Stimulated activated CD4-positive, alpha-beta T cell treated with anti-CD3 and anti-CD28 coated beads, Interleukin-1b, Interleukin-23, amount 100 ng/mL, for 4 hours (primary cell): ENCODE measurements at places on chromosomes 6 and 20.

DNA sequence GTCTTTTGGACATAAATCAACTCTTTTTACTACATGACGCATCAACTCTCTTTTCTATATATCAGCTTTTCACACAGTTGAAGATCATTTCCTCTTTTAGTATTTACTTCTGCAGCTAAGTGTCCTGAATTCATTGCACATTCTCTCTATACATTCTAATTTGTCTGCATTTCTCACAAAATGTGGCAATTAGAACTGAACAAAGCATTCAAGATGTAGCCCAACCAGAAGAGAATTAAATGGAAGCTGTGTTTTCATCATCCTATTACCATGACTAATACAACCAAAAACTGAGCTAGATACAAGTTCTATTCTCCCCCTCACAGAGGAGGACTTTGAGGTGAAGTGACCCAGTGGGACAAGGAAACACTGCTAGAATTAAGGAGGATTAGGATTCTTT, 86.9 kb downstream of the PLCG1 start:
- DNase-seq, result no peak

DNA sequence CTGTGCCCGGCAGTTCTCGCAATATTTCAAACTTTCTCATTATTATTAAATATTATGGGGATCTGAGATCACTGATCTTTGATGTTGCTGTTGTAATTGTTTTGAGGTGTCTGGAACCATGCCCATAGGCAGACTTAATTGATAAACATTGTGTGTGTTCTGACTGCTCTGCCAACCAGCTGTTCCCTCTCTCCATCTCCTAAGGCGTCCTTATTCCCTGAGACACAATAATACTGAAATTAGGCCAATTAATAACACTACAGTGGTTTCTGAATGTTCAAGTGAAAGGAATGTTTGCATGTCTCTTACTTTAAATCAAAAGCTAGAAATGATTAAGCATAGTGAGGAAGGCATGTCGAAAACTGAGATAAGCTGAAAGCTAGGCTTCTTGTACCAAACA, 7.6 kb downstream of the MAPK14 start:
- no peak for DNase-seq

DNA sequence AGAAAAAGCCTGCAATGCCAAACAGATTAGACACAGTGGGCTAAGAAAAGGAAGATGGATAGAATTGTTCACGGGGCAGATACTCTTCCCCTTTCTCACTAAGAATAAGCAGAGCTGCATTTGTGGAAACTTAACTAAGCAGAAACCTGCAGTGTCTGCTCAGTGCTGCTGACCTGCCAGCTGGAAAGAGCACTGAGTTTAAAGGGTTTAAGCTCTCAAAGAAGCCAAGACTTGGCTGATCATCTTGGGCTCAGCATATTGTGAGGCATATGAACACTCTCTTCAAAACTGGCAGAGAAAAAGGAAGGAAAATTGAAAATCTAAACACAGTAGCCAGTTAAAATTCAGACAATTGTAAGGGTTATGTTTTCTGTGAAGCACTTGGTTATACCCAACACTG, 711.1 kb upstream of the EPHA7 start:
- no peak for DNase-seq

GRCh38 chr6:109296971-109297372, 85.3 kb downstream of the CD164 start:
- no peak for DNase-seq

- no peak for DNase-seq
Measured at GRCh38 chr6:96994660-96995059, 70.1 kb downstream of the KLHL32 start.

- DNase-seq, result no peak
Measured at GRCh38 chr6:31143148-31143547, 4.3 kb upstream of the PSORS1C2 start.

DNA sequence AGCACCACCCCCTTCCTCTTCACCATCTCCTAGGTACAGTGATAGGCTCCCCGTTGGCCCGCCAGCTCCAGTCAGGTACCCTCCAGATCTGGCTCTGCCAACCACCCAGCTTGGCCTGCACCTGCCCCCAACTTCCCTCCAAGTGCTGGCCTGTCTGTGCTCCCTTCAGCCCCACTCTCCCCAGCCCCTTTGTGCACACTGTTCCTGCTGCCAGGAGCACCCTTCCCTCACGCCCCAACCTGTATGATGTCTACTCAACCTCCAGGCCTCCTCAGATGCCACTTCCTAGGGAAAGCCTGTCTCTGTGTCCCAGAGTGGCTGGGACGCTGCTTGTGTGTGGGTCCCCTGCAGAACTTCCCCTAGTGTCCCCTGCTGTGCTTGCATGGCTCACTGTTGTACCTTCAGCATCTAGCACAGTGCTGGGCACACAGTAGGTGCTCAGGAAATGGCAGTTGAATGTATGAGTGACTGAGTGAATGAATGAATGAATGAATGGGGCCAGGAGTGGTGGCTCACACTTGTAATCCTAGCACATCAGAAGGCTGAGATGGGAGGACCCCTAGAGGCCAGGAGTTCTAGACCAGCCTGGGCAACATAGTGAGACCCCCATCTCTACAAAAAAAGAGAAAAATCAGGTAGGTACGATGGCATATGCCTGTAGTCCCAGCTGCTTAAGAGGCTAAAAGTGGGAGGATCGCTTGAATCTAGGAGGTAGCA, 3.0 kb downstream of the ZBP1 start:
- no peak for DNase-seq

DNA sequence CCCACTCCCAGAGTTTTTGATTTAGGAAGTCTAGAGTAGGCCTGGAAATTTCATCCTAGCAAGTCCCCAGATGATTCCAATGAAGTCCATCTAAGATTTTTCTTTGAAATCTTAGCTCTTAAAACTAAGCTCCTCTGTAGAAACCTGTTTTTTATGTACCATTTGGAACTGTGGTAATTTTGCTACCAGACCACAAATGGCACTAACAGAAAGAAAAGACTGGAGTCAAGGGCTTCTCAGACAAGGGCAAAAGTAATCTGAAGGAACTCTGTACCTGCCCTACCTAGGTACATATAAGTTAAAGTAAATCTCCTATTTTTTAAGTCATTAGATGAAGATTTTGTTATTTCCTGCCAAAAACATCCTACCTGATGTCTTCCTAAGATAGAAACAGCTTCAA, 155.0 kb upstream of the HTR1E start:
- DNase-seq, result no peak

- no peak for DNase-seq
Measured at GRCh38 chr20:46761566-46761965, 52.1 kb downstream of the SLC2A10 start.

GRCh38 chr6:3899970-3900439, 50.8 kb downstream of the FAM50B start:
- DNase-seq, result no peak

DNA sequence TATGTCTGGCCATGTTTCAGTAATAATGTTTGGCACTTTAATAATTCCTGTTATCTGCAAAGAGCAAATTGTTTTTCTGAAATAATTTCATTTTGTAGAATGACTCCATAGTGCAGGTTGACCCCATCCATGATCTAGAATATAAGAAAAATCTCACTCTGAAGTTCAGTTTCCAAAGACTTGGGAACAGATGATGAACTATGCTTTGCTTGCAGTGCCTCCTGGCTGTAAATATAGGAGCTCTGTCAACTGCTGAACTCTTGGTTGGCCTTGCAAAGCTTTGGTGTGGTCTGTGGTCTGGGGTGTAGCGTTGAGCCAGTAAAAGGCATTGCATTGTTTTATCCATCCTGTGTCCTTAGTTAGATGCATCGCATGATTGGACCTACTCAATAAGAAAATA, 104.0 kb downstream of the PLCB4 start:
- DNase-seq, result no peak
